Stimulated activated CD4-positive, alpha-beta T cell treated with anti-CD3 and anti-CD28 coated beads, Interleukin-2, amount 100 ng/mL, for 48 hours (primary cell): ENCODE measurements at places on chromosomes 2 and 18.

- DNase-seq = no peak
These were observed 5.7 kb downstream of the MCM6 start for GRCh38 chr2:135870571-135870970.

DNA sequence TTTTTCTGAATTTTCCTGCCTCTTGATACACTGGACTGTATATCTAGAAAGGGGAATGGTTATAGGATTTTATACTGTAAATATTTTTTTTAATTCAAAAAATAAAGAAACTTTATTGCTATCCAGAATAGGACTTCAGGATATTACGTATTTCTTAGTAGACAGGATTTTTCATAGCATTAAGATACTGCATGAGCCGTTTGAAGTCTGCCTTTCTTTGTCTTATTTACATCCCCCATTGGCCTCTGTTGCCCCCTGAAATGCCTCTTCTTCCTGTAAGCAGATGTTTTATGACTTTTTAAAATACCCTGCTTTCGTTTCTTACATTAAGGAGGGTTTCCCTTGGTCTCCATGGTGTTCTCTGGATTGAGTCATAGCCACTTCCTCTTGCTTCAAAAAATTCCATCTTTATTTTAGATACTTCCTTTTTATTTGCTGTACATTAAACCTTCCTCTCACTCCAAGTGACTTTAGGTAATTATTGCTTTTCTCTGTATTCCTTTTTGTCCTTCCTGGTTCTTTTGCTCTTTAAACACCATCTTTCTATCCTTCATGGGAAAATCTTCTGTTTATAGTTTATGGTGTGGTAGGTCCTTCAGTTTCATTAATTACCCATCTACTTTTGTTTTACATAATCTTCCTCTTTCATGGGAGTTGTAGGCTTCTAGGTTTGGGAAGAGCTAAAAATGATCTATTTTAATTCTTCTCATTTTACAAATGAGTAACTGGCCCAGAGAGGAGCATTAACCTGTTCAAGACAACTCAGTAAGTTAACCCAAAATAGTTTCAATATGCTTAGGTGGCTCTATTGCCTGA is 72.6 kb downstream of the ZNF532 start:
- no peak for DNase-seq

GRCh38 chr18:46832849-46833248 is 76.0 kb upstream of the ST8SIA5 start:
- DNase-seq = no peak

DNA sequence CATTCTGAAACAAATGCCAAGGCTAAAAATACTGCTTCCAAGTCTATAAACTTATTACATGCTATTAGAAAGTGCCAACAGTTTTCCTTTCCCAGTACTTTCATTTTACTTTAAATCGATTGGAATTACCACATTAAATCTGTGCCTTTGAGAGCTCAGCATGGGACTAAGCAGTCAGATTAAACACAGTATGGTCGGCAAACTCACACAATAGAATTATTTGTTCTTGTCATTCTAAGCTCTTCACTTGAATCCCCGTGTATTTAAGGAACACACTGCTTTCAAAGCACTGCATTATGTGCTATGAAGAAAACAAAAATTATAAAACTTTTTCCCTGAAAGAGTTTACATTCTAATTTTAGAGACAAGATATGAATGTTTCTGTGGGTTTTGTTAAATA is 444.4 kb upstream of the SLC39A10 start:
- no peak for DNase-seq

DNA sequence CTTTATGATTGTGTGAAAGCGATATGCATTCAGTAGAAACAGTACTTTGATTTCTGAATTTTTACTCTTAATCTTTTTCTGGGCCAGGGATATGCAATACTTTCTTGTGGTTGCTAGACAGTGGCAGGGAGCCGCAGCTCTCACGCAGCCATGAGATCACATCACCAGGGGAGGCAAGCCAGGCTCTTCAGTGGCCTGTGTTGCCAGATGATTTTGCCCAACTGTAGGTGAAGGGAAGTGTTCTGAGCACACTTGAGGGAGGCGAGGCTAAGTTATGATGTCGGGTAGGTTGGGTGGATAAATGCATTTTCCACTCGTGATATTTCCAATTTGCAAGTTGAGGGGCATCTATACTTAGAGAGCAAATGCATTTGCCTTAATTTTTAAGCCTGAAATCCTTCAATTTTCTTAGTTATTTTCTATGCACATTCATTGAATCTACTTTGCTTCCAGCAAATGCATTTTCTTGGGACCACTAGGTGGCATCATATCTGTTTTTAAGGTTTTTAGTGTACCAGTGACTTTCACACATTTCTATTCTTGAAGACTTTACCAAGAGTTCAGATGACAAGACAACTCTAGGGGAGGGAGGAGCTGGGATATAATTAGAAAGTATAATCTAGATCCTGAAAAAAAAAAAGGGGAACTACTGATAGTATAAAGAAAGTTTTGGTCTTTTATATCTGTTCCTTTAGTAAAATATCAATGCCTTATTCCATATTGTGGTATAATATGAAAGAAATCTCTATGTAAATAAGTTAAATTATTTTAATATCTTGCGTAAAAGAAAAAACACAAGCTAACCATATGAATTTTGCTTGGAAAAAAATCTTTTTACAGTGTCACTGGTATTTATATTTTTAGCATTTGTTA is 643.3 kb downstream of the SOCS6 start:
- DNase-seq = no peak

- no peak for DNase-seq
These were observed 44.2 kb downstream of the PROC start for GRCh38 chr2:127462461-127462860.

DNA sequence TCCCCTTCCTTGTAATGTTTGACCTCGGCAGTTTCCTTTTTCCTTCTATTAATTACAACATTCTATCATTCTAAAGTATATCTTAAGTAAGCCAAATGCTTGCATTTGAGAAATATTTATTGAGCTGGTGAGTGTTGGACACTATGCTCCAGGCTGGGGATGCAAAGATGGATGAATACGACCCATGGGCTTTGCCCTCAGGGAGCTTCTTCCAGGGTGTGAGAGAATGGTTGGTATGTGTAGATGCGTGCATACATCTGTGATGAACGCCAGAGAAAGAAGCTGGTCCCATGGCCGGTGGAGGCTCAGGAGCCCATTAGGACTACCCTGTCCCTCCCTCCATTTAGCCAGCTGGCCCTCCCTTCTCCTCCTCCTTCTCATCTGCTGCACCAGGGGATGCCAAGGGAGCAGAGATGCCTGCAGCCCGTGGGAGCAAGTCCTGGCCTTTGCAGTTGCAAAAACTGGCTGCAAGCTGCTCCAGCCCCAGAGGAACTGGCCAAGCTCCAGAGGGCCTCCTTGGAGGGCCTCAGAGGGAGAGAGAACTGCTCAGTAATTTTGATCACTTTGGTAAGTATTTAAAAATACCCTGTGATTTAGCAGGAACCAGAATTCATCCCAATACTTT is 65.7 kb upstream of the FOSL2 start:
- no peak for DNase-seq

DNA sequence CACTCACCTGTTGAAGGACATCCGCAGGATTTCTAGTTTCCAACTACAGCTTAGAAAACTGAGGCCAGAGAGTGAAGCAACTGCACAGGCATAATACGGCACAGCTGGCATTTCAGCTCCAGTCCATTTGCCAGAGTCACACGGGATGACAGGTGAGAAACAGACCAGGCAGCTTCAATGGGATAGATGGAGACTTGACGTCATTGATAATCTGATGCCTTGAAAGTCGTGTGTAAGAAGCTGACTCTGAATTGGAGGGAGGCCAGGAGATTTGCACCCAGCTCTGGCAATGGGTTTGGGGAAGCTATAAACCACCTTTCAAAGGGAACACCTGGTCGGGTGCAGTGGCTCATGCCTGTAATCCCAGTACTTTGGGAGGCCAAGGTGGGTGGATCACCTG is 12.4 kb upstream of the DNMT3A start:
- no peak for DNase-seq

DNA sequence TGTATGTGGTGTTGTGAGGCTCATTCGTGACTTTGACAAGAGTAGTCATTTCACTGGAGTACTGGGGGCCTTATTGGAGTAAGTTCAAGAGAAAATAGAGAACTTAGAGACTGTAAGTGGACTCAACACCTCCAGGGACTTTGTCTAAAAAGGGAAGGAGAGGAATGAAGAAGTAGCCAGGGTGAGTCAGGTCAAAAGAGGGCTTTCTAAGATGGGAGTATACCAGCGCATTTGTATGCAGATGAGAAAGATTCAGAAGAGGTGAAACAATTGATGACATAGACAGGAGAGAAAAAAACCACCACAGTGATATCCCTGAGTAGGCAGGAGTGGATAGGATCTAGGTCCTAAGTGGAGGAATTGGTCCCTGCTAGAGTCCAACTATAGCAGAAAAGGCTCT is 246.8 kb downstream of the IKZF2 start:
- no peak for DNase-seq

DNA sequence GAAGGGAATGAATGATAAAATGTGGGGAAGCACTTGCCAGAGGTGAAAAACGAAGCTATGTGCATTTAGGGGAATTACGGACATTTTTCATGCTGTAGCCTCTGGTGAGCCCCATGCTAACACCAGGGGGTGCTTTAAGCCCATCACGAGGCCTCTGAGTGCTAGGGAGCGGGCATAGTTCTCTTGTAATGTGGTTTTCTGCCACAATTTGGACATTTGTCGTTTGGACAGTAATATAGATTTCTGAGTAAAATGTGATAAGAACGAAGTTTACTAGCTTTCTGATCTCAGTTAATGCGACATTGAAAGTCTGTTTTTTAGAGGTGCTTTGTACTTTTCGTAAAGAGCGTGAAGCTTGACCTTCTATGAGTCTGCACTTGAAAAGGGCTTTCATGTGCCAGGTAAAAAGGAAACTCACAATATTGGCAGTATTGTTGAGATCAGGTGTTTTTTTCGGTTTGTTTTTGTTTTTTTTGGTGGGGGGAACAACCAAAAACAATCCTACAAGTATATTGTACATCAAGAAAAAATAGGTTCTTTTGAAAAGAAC is 50.6 kb downstream of the TRAF3IP1 start:
- DNase-seq = peak; percentile 26

DNA sequence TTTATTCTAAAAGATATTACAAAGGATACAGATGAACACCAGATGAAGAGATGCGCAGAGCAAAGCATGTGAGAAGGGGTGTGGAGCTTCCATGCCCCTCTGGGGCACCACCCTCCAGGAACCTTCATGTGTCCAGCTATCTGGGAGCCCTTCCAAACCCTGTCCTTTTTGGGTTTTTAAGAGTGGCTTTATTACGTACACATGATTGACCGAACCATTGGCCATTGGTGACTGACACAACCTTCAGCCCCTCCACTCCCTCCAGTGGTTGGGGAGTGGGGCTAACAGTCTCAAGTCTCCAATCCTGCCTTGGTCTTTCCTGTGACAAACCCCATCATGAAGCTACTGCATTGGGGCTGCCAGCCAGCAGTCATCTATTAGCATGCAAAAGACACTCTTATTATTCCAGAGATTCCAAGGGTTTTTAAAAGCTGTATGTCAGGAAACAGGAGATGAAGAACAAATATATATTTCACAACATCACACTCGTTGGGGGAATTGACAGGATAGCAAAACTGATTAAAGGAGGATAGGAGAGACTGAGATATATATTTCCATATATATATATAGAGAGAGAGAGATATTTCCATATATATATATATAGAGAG is 19.4 kb downstream of the IL1B start:
- DNase-seq = no peak

DNA sequence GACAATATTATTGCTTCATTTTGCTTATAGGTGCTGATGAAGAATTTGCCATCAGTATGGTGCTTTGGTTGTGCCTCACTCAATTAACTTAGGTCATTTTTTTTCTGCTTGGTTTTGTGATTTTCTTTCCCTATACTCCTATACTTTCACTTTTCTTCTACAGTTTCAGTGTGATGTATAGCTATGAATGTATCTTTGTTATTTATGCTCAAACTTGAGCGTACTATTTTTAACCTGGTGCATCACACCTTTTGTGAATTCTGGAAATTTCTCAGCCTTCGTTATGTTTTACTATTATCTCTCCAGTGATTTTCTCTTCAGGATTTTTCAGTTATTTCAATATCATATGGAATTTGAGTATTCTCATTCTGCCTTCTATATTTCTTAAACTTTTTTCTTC is 2035.3 kb upstream of the LRRTM1 start:
- DNase-seq = no peak

GRCh38 chr2:152715854-152716428 is 1.3 kb downstream of the PRPF40A start:
- DNase-seq = no peak

GRCh38 chr2:230868161-230868946 is 3.6 kb downstream of the ITM2C start:
- no peak for DNase-seq
